NCI-H460 (cell line): ENCODE measurements at places on chromosomes 6 and 20.

DNA sequence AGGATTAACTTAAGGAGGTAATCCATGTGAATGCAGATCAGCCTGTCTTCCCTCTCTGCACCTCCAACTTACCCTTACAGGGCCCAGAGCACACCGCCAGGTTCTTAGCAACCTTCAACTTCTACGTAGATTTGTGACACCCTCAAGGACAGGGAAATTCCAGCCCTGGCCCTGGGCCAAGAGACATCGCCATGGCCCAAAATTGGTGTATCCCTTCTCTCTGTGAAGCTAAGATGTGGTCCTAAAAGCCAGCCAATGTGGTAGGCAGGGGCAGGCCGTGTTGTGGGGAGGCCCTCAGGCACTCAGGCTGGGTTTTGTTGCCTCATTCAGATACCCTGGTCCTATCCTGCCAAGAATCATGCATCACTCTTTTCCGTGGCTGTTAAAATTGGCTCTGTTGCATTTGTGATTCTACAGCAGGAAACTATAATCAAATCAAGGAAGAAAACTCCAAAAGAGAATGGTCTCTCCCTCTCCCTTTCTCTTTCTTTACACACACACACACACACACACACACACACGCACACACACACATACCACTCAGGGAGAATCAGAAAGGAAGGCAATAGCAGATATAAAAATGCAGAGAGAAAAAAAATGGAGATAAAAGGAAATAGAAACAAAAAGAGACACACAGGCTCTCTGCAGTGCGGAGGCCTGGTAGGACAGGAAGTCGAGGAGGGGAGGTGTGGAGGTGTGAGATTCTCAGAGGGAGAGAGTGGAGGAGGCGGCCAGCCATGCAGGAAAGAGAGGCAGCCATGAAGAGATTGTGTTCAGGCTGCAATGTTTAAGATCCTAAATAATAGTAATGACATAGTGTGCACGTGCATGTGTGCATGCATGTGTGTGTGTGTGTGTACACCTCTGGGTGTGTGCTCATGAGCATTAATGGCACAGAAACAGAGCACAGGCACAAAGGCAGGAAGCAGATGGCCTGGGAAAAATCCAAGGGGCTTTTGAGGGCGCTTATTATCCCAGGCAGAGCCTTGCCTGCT lies 201.8 kb upstream of the LRFN2 start:
- no peak for DNase-seq

DNA sequence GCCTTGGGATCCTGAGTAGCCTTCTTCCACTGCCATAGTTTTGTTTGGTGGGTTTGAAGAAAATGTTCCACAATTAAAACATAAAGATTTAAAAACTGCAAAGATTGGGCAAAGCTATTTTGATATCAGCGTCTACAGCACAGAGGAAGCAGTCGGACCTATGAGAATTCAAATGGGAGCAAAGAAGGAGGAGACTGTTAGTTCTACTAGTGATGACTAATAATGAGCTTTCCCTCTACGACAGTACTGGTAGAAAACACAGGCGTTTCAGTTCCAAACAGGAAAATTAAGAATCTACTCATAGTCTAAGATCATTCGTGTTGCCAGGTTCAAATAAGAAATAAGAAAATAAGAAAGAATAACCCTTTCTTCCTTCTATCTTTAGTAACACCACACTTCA lies 121.2 kb downstream of the INSM1 start:
- DNase-seq = no peak

- DNase-seq = no peak
Observed at GRCh38 chr20:62313460-62314338, 10.9 kb downstream of the ADRM1 start.

DNA sequence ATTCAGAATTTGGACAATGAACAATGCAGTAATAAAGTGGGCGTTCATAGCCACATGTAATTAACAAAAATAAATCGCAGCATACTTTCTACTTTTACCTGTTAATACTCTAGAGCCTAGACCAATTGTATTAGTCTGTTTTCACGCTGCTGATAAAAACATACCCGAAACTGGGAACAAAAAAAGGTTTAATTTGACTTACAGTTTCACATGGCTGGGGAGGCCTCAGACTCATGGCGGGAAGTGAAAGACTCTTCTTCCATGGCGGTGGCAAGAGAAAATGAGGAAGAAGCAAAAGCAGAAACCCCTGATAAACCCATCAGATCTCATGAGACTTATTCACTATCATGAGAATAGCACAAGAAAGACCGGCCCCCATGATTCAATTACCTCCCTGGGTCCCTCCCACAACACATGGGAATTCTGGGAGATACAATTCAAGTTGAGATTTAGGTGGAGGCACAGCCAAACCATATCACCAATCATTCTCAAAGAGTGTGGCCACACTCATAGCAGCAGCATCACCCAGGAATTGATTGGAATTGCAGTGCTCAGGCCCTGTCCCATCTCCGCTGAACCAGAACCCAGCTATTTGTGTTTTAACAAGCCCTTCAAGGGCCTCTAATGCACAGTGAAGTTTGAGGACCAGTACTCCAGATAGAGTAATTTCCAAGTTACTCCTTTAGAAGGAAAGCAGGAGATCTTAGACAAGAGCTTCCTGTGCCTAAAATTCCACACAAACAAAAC lies 650.0 kb downstream of the KIF16B start:
- DNase-seq = no peak

GRCh38 chr20:46583411-46584214 lies 33.2 kb upstream of the OCSTAMP start:
- DNase-seq = no peak

DNA sequence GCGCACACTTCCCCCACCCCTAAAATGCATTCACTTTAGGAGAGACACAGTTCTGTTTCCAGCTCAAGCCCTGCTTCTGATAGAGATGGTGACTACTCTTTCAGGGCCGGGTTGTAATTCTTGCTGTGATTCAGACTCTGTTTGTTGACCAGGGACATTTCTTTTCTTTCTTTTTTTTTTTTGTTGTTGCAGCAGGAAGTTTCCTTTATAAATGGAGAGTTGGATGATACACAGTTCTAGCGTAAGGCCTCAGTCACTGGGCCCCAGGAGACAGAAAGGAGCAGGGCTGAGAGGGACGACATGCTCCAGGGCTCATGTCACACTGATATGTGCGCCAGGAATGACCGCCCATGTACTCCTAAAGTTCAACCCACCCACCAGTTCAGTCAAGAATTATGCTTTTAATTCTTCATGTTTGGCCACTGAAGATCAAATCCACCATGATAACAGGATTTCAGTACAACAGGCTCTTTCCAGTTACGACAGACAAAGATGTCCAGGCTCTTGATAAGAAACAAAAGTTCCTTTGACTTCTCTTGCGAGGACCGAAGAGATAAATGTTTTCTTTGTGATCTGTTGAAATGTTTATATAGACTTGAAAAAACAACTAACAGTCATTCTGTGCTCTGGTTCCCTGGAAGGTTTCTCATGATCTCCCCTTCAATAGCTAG lies 142.5 kb downstream of the CD164 start:
- DNase-seq = no peak

DNA sequence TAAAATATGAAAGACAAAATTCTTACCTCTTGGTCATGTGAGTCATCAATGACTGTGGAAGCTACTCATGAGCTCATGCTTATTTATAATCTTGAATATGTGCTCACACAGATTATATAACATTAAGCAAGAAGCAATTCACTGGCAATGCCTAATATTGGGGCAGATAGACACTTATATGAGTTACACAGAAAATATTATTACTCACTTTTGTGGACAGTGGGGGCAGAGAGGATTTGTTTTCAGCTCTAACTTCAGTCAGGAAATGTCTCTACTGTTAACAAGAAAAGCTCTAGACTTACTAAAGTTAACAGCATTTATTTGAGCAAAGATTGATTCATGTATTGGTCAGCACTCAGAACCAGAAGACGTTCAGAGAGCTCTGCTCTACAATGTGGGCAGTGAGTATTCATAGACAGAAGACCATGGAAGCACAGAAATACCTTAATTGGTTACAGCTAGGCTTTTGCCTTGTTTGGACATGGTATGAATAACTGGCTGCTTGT lies 85.8 kb upstream of the AHI1 start:
- DNase-seq = no peak

DNA sequence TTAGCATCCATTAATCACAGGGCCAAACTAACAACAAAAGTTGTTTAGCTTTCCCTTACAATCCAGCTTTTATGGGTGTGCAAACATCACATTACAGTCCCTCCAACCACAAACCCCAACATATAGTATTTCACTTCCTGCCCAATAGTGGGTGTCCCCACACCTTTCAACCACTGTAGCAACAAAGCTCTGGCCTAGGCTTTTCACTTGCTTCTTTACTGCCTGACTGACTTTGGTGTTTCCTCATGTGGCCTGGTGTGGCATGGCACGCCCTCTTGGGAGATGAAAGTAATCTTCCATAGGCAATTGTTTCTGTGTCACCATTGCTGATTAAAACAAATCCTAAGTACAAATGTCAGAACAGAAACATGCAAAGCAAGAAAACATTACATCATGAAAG lies 46.3 kb downstream of the MCM8 start:
- no peak for DNase-seq

DNA sequence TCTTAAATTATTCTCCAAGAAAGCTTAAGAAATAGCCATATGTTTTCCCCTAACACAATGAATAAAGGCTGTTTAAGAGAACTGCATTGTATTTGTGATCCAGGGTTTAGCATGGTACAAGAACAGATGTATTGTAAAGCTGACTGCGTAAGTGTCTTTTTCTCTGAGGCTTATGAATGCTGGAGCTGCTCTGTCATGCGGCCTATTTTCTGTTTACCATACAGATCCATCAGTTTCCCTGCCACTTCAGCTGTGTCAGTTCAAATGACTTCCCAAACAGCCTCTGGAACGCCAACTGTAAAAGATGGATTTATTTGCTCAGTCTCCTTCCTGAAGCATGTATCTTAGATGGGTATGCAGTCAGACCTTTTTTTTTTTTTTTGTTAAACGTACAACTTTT lies 419.3 kb upstream of the HS3ST5 start:
- no peak for DNase-seq

GRCh38 chr6:105330913-105331312 lies 72.0 kb downstream of the PREP start:
- DNase-seq = no peak

DNA sequence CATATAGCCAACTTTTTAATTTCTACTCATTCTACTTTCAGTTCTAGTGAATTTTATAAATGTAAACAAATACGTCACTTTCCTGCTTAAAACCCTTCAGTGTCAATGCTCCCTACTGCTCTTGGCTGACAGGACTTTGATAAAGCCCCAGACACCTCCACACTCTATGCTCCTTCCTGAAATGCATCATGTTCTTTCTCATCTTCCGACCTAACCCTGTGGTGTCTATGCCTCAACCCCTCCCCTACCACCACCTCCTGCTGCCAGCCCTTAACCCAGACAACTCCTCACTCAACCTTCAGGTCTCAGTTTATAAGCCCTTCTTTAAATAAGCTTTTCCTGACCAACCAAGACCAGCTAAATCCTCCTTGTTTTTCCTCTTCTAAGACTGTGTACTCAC lies 19.1 kb downstream of the TLDC2 start:
- DNase-seq = no peak

DNA sequence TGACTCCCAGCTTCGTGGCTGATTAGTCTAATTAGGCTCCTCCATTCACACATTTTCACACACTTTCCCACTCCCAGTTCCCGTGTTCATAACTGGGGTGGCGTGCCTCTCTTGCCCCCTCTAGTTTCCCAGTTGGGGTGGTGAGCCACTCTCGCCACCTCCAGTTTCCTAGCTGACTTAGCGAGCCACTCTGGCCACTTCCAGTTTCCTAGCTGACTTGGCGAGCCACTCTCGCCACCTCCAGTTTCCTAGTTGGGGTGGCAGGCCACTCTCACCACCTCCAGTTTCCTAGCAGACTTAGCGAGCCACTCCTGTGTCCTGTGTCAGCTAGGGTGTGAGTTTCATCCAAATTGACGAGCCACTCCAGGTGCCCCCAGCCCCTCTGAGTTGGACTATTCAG lies 7.4 kb upstream of the GMPR start:
- no peak for DNase-seq

- no peak for DNase-seq
Observed at GRCh38 chr6:42136508-42137193, 5.8 kb downstream of the C6orf132 start.

GRCh38 chr6:18330548-18331081 lies 56.5 kb upstream of the RNF144B start:
- DNase-seq = no peak

- no peak for DNase-seq
Observed at GRCh38 chr20:58673119-58673518, 19.5 kb upstream of the NPEPL1 start.

- DNase-seq = no peak
Observed at GRCh38 chr20:46353500-46354206, 45.4 kb upstream of the CDH22 start.

DNA sequence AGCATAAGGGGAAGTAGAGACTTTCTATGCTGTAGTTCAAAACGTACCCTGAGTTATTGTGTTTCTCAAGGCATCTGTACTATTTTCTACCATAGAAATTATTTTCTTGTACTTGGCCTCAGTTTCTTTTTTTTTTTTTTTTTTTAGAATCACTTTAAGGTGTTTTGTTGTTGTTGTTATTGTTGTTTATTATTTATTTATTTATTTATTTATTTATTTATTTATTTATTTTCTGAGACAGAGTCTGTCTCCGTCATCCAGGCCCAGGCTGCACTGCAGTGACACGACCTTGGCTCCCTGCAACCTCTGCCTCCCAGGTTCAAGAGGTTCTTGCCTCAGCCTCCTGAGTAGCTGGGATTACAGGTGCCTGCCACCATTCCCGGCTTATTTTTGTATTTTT lies 179.1 kb downstream of the GRIK2 start:
- no peak for DNase-seq

- no peak for DNase-seq
Observed at GRCh38 chr20:46349742-46350056, 41.4 kb upstream of the CDH22 start.

GRCh38 chr6:127051571-127052260 lies 66.8 kb upstream of the RSPO3 start:
- no peak for DNase-seq

GRCh38 chr6:126795161-126795560 lies 323.3 kb upstream of the RSPO3 start:
- no peak for DNase-seq

DNA sequence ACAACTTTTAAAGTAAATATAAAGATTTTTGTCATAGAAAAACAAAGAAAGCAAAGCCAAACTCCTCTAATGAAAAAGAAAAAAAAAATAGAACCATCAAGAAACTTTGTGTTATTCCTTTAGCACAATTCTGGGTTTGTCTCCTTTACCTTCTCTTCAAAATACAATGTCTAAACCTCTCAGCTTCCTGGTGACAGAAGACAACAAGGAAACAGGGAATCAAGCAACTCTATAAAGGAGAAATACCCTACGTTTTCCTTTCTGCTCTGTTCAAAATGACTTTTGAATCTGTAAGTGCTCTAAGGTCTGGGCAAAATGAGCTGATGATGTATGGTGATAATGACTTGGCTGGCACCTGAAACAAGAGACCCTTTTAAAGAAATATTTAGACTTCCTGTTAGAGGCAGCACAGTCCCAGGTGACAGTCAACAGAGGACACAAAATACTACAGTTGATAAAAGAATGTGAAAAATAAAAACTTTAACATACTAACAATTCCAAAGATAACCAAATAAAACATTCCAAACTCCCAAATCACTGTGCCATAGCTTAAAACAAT lies 101.4 kb downstream of the PRDM1 start:
- no peak for DNase-seq
